CD4-positive, alpha-beta T cell treated with Interleukin-12 subunit alpha and Interleukin-12 subunit beta, for 1 hour (primary cell): ENCODE measurements at places on chromosomes 6 and 20.

- no peak for DNase-seq
These were observed 80.8 kb downstream of the KHDC1L start for GRCh38 chr6:73144516-73144915.

DNA sequence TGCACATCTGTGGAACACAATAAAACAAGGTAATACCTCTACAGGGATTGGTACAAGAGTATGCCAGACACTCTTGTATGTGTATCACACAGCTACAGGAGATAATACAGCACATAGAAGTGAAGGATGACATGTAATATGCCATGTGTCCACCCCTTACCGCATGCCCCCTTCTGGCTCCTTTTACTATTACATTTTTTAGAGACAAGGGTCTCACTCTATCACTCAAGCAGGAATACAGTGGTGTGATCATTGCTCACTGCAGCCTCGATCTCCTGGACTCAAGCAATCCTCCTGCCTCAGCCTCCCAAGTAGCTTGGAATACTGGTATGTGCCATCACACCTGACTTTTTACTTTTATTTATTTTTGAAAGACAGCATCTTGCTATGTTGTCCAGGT, 4.2 kb upstream of the NCR3 start:
- peak; percentile 84 for DNase-seq

- no peak for DNase-seq
These were observed 421.8 kb downstream of the CDC5L start for GRCh38 chr6:44809258-44809657.

GRCh38 chr6:55833284-55833683, 42.1 kb downstream of the BMP5 start:
- no peak for DNase-seq

DNA sequence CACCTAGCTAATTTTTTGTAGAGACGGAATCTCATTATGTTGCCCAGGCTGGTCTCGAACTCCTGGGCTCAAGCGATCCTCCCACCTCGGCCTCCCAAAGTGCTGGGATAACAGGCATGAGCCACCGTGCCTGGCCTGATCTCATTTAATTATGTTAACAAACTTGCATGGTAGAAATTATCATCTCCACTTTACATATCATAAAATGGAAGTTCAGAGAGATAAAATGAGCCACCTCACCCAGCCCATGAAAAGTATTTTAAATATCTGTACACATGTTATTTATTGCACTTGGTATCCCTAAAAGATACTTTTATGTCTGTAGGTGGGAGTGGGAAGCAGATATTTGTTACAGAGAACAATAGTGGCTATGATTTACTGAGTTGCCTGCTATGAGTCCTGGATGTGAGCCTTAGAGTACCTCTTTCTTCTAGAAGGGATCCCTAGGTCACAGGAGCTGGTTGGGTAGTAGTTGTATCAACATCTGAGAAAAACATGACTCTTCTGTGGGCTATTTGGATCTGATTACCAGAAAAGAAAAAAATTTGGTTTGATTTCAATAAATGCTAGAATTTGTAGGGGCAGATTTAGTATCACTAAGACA, 52.4 kb upstream of the EIF2S2 start:
- no peak for DNase-seq

DNA sequence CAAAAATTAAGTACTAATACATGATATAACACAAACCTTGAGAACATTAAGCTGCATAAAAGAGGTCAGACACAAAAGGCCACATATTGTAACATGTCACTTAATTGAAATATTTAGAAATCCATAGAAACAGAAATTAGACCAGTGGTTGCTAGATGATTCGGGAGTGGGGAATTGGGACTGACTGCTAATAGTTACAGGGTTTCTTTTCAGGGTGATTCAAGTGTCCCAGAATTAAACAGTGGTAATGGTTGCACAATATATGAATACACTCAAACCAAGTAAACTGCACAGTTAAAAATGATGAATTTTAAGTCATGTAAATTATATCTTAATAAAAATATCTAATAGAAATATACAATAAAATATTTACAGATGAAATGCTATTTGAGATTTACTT, 174.5 kb downstream of the WDR27 start:
- DNase-seq, result no peak

DNA sequence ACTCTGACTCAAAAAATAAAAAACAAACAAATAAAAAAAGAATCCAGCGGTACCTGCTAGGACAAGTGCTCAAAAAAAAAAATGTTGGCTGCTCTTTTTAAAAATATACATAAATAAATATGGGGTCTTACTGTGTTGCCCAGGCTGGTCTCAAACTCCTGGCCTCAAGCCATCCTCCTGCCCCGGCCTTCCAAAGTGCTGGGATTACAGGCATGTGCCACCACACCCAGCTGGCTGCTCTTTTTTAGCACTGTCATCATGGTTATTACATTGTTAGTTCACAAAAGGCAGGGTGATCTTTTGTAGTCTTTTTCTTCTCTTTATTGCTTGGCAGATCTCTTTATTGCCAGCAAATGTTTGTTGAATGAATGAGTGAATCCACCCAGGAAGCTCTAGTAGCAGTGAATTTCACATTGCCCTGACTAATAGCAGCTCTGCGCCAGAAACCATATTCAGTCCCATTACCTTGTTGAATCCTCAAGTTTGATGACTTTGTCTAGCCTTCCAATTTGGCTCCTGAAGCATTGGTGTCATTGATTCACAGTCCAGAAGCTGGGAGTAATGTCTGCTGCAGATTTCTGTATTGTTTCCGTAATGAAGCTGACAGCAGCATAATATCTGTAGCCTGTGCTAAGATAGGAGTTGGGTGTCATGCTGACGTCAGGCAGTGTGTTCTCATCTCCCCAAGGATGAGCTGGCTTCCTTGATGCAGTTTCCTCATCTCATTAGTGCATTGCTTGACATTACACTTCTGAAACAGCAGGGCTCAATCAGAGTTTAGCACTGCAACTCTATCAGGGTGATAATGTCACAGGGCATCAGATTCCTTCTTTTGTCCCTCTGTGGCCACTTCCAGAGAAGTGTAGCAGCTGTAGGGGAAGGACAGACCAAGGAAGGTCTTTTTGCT, 84.9 kb upstream of the TGM3 start:
- DNase-seq, result no peak

- DNase-seq, result no peak
These were observed 43.1 kb downstream of the PANK2 start for GRCh38 chr20:3932277-3932676.

DNA sequence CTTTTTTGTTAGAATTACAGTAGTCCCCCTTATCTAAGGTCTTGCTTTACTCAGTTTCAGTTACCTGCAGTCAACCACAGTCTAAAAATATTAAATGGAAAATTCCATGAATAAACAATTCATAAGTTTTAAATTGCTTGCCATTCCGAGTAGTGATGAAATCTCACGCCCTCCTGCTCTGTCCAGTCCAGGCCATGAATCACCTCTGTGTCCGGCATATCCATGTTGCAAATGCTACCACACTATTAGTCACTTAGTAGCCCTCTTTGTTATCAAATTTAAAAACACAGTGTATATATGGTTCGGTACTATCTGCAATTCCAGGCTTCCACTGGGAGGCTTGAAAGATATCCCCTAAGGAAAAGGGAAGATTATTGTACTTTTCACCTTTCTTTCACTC, 164.6 kb upstream of the FAM83B start:
- no peak for DNase-seq

DNA sequence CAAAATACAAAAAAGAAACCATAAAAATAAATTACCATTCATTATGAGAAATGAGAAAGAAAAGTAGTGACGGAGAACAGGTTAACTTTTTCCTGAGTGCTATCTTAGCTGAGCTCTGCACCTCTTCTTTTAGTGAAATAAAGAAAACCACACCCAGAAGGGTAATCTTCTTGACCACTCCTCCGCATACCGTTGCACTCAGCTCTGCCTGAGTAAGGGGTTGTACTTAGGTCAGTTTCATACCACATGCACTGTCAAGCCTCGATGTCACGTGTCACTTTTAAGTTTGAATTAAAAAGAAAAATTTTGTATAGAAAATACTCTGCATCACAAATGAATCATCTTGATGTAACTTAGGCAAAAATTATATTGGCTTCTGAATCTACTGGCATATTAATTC, 2.8 kb downstream of the EZR start:
- DNase-seq, result peak; percentile 47

DNA sequence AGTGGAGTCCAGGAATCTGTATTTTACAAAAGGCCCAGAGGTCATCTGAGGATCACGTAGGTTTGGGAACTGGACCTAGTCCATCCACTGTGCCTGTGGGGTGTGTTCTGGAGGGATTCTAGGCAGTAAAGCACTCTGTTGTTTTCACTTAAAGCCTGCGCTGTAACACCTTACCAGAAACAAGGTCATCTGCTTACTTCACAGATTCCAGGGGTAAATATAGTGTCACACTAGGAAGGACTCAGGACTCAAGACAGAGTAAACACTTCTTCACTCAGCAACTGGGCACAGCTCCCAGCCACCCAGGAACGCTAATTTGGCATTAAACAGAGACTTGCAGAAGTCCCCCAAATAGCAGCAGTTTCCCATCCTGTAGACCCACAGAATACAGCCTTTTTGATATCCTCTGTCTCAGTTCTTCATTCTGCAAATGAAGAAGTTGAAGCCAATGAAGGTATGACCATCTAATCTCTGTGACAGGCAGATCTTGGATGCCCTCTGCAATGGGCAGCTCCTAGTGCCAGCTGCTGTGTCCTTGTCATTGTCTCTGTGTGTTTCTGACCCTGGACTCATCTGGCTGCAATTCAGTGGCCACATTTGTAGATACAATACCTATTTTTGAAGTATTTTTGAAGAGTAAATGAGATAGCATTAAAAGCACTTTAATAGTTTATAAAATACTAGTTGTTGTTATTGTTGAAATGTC, 129.1 kb downstream of the SLC24A3 start:
- DNase-seq, result no peak

GRCh38 chr6:147135211-147135681, 69.0 kb upstream of the STXBP5 start:
- no peak for DNase-seq

GRCh38 chr6:44787254-44787834, 399.8 kb downstream of the CDC5L start:
- peak; percentile 7 for DNase-seq

- DNase-seq, result no peak
These were observed 60.1 kb upstream of the ZNF184 start for GRCh38 chr6:27532820-27533538.

DNA sequence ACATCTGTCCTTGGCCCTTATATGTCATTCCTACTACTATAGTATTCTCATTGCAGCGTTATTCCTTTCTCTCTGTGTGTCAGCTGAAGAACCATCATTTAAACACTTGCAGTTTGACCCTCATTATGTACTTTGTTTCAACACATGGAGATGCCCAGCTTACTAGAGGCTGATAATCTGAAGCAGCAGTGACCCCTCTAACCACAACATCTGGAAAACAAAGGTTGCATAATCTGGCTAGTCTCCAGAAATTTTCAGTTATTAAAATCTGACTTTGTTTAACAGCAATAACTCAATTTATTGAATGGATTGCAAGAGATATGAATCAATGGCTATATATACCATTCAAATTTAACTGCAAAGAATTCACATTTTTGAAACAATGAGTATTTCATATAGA, 6.6 kb upstream of the PHIP start:
- no peak for DNase-seq

DNA sequence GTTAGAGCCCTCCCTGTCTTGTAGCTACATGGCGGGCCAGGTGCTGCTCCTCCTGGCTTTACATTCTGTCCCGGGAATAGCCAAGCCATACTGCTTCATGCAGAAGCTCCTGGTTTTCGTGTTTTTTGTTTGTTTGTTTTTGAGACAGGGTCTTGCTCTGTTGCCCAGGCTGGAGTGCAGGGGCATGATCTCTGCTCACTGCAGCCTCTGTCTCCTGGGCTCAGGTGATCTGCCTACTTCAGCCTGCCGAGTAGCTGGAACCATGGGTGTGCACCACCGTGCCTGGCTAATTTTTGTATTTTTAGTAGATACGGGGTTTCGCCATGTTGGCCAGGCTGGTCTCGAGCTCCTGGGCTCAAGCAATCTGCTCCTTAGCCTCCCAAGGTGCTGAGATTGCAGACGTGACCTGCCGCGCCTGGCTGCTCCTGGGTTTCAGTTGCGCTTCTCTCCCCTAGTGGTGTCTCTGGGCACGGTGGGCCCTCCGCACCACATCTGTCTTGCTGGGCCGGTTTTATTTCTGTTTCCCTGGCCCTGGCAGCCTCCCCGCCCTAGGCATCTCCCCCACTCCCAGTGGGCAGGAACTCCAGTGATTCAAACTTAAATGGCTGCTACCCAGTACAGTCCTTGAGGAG, 12.9 kb downstream of the CDYL start:
- no peak for DNase-seq

GRCh38 chr6:144471986-144472385, 186.9 kb downstream of the UTRN start:
- no peak for DNase-seq

- DNase-seq, result no peak
These were observed 98.6 kb upstream of the MRPS10 start for GRCh38 chr6:42315991-42316970.

DNA sequence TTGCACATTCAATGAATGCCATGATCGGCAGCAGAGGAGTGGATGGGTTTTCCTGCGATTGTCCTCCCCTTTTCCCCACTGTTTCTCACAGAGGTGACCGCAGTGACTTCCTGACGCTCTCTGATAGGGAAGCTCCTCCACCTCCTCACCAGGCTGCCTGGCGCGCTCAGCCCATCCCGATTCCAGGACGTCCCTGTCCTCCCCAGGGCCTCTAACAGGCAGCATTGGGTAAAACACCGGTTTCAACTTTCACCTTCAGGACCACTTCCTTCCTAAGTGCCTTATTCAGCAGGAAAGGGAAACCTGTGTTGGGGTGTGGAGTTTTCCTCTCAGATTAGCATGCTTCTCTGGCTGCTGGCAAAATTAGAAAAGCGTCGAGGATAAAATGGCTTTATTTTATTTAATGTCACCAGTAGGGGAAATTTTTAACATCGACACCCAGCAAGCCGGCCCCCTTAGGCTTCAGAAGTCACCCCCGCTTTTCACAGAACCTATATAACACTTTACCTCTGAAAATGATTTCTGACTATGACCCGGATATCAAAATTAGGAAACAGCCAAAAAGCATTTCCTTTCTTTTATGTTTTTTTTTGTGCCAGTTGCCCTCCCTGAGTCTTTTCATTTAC, 570.4 kb upstream of the GJE1 start:
- no peak for DNase-seq

- DNase-seq, result no peak
These were observed 90.2 kb downstream of the F13A1 start for GRCh38 chr6:6230286-6230685.

DNA sequence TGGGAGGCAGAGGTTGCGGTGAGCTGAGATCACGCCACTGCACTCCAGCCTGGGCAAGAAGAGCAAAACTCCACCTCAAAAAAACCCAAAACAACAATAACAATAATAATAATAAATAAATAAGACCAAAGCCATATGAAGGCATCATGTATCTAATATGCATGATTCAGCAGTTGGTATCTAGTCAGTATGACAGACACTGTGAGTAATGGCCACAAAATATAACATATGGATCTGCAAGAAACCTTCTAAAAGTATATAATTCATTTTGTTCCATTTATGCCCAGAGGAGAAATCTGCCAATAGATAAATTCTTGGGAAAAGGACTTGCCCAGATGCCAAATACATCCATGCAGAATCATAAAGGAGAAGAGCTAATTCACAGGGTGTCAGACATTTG, 252.3 kb downstream of the BTBD9 start:
- no peak for DNase-seq

GRCh38 chr6:37303891-37304503, 46.1 kb upstream of the TMEM217 start:
- DNase-seq, result no peak

GRCh38 chr6:13851803-13852202, 37.4 kb upstream of the MCUR1 start:
- no peak for DNase-seq

GRCh38 chr20:53128004-53128403, 155.8 kb downstream of the TSHZ2 start:
- no peak for DNase-seq
